D341Med (cell line): ENCODE measurements at places on chromosomes 3 and 15.

DNA sequence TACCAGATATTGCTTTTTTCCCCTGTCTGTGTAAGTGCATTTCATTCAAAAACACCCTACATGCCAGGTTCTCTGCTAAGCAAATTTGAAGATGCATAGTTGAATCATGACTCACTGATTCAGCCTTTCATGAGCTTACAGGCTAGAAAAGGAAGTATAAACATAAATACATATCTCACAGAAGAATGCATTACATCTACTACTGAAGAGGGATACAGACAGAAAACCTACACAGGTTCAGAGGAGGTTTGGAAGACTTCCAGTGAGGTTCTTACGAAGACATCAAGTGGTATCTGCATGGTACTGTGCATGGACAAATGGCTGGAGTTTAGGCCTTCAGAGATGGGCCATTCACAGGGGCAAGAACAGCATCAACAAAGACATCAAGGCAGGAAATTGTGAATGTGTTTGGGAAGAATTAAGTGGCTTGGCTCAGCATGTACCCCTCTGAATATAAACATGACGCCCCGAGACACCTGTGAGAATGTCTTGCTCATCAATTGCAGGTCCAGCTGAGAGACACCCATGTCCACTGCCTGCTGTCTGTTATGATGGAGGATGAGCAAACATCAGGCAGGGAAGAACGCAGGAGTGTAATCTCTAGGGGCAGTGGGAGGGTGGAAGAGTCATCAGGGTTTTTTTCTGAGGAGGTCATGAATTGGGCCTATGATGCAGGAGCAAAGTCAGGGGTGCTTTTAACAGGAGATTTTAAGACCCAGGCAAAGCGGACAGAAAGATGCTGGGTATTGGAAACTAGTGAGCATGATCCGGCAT, 105.1 kb upstream of the GALNT15 start:
- DNase-seq: no peak

DNA sequence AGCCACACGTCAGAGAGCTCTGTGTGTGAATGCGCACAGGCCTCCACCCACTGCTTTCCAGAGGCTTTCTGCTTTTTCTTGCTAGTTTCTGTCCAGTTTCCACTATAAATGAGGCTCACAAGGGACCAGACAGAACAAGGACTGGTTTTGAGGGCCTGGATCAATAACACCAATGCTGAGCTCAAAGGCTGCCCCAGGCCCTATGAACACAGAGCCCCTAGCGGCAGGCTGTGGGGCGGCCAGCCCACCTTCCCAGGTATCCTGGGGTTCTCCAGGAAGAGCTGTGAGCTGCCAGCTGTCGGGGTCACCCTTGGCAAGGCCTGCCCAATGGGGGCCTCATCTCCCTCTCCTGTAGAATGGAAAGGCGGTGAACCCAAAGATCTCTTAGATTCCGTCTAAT, 2.2 kb upstream of the ITIH3 start:
- DNase-seq: no peak

- no peak for DNase-seq
These were observed 181.3 kb downstream of the LSAMP start for GRCh38 chr3:116263842-116264545.

DNA sequence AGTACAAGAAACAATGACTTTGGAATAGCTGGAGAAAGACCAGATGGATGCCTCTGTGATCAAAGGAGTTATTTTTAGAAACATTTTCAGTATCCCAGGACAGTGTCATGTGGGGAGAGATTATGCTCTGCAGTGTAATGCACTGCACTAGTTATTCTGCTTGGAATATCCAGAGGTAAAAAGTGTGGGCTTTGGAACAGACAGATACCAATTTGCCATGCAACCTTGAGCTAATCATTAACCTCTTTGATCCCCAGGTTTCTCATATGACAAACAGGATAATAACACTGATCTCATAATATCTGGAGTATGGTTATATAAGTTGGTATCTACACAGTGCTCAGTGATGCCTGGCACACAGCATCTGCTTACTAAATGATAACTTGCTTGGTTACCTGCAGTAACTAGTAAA, 12.2 kb upstream of the SLC7A14 start:
- no peak for DNase-seq

DNA sequence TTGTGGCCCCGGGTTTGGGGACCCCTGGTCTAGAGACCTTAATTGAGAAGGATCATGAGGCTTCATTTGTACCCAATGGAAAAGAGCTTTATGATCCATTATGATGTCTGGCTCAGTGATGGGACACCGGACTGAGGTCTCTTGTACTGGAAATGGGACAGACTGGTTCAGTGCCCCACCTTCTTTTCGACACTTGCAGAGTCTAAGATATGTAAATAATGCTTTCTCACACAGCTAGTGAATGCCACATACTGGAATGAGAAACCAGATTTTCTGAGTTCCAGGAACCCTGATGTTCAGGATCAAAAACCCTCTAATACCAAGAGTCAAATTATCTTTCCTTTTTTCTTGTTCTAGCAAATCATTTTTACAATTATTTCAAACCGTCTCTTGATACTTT, 116.3 kb upstream of the ARPP21 start:
- DNase-seq: no peak

DNA sequence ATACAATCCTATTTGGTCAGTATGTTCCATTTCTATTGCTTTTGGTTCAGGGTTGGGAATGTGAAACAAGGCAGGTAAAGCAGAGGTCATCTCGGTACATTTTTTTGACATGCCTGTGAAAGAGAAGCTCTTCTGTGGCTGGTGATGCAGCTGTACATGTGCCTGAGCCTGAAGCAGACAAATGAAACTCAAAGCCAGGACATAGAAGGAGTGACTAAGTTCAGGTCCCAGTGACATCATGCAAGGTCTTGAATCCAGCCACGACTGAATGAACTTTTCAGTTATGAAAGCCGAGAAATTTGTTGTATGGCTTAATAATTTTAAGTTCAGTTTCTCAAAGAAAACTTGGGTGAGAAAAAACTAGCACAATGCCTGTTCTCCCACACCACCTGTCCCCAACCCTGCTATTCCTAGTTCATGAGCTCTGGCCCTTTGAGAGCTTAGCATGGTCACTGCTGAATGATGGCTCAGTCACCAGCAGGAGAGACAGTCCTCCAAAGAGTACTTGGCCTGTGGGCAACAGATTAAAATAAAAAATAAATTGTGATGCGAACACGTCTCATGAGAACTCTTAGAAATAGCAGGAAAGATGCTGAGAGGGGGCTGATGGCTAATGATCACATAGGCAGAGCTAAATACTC, 600.2 kb upstream of the GRM7 start:
- DNase-seq: no peak

GRCh38 chr15:53295574-53295973, 463.9 kb downstream of the WDR72 start:
- no peak for DNase-seq

GRCh38 chr3:164390046-164390445, 688.2 kb downstream of the SI start:
- DNase-seq: no peak

- DNase-seq: no peak
These were observed 360.1 kb downstream of the SHQ1 start for GRCh38 chr3:72487946-72488737.

GRCh38 chr3:33355611-33356010, 78.4 kb downstream of the FBXL2 start:
- DNase-seq: no peak

DNA sequence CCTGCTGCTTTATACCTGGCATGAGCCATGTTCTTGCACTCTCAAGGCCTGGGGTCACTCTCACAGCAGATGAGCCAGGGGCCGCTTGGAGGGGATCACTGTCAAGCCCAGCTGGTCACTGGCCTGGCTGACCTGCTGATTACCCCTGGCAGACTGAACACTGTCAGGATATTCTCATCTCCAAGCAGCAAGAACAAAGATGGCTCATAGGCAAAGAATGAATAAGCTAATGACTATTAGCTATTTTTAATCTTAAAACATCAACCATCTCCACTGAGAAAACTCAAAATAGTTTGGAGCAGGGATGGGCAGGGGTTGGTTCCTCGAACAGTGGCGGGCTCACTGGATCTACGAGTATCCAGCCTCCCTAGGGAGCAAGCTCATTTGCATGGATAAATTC, 64.4 kb upstream of the ACAN start:
- DNase-seq: no peak

- DNase-seq: no peak
These were observed 11.5 kb downstream of the MUC4 start for GRCh38 chr3:195800240-195800639.

DNA sequence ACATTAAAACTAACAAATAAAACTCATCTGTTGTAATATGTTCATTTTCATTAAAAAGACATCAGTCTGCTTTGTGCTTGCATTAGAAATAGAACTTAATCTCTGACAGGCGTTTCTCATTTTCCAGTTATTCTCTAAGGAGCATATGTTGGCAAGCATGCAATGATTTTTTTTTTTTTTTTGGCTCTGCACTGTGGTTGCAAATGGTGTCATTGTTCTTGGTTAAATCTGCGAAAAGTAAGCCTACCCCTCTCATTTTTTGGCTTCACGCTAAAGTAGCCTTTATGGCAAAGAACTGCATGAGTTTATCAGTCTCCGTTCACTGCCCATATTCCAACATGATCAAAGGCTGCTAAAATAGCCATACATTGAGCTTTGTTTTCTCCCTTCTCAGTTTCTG, 403.2 kb downstream of the MECOM start:
- no peak for DNase-seq

DNA sequence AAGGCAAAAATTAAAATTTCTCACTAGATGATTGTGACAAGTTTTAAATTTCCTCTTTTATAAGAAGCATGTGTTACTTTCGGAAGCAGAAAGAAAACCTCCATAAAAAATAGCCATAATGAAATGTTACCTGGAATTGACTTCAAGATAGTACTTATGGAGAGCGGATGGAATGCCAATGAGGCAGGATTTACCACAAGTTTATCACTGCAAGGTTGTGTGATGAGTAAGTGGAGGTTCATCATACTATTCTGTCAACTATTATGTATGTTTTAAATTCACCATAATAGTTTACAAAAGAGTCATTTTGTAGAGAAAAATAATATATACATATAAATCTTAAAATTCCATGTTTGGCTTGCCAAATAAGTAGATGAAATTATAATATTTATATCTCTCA, 230.3 kb downstream of the SCAPER start:
- DNase-seq: no peak

GRCh38 chr3:98262046-98262445, 2.0 kb upstream of the OR5H6 start:
- DNase-seq: no peak

- no peak for DNase-seq
These were observed 190.9 kb downstream of the FAM43A start for GRCh38 chr3:194876403-194877095.

DNA sequence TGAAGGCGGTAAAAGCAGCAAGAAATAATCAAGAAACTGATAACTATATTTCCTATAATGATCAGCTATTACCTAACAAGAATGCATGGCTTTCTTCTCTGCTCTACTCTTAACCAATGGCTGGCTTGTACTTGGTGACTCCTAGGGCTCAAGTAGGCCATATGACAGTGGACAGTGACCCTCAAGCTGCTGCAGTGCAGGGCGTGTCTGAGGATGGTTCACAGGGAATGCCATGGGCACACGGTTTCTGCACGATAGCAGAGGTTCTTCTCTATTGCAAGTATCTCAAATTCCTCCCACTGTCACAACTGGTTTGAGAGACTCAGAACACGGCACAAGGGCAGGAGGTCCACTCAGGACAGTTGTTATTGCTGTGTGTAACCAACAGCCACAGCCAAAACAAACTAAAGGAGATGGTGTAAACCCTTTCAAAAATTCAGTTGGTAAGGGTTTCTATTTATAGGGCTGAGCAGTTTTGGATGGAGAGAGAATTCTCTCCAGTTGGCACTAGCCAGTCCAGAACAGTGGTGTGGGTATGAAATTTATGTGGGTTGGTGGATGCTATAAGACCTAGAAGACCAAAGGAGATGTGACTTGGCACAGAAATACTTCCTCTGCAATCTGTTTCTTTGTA, 103.2 kb upstream of the ST8SIA2 start:
- no peak for DNase-seq

- DNase-seq: no peak
These were observed 149.3 kb downstream of the FMN1 start for GRCh38 chr15:33045066-33045810.

GRCh38 chr3:39419742-39420315, 13.3 kb downstream of the RPSA start:
- DNase-seq: no peak
